ENCODE measurements at places on chromosomes 6 and 20. TPM values are rescaled to one million over a fixed set of nuclear protein-coding genes. Genes with fewer than 3 reads are reported as not detected.

Gene CST7
- not detected for total RNA-seq

Gene ME1
- 39.7 TPM for total RNA-seq

Gene CCN5
- total RNA-seq, result 1.7 TPM

Gene MYB
- 0.43 TPM for total RNA-seq

Gene OR2H2
- not detected for total RNA-seq

Gene SMLR1
- not detected for total RNA-seq

Gene HDGFL1
- total RNA-seq, result not detected

Gene KCNG1
- 3.0 TPM for total RNA-seq

Gene FOXC1
- total RNA-seq, result 1.9 TPM

Gene SPATS1
- total RNA-seq, result not detected

Gene GRM1
- not detected for total RNA-seq

Gene ZSCAN23
- 9.0 TPM for total RNA-seq

Gene SEL1L2
- not detected for total RNA-seq

Gene PROKR2
- total RNA-seq, result not detected

Gene SNX21
- 60.9 TPM for total RNA-seq

Gene ZFP57
- not detected for total RNA-seq

Gene IRF4
- not detected for total RNA-seq

Gene PNPLA1
- total RNA-seq, result not detected

Gene IL17F
- total RNA-seq, result under 0.01 TPM

Gene MAFB
- total RNA-seq, result 0.64 TPM

Gene DEFB132
- total RNA-seq, result not detected

Gene SLX4IP
- total RNA-seq, result 5.6 TPM

Gene PPT2
- total RNA-seq, result 22.9 TPM

Gene FABP7
- total RNA-seq, result not detected

Gene DDX43
- 0.86 TPM for total RNA-seq

Gene THBS2
- 478 TPM for total RNA-seq

Gene FKBP1C
- 0.43 TPM for total RNA-seq

Gene CDSN
- total RNA-seq, result not detected

Gene CAP2
- 22.2 TPM for total RNA-seq

Gene CCM2L
- not detected for total RNA-seq

Gene MYMX
- not detected for total RNA-seq

Gene PGC
- total RNA-seq, result not detected

Gene APCDD1L
- 2.9 TPM for total RNA-seq

Gene FRK
- 0.43 TPM for total RNA-seq
